ENCODE measurements at places on chromosomes 7 and 10.

- DNase-seq = no peak
Measured at GRCh38 chr7:91039033-91039432, 225.2 kb upstream of the FZD1 start.

DNA sequence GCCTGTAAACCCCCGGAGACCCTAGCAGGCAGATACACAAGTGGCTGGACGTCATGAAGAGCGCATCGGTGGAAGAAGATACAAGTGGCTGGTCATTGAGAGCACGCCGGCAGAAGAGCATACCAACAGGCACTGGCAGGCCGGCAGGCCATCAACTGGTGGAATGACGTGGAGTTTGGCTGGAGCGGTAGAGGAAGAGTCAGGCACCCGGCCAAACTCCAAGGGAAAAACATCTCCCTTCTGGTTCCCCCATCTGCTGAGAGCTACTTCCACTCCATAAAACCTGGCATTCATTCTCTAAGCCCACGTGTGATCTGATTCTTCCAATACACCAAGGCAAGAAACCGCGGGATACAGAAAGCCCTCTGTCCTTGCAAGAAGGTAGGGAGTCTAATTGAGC, 113.4 kb upstream of the NPSR1 start:
- DNase-seq = no peak

- DNase-seq = no peak
Measured at GRCh38 chr7:32163896-32164295, 93.7 kb upstream of the PDE1C start.

GRCh38 chr10:102234888-102235597, 6.3 kb downstream of the PITX3 start:
- DNase-seq = no peak

DNA sequence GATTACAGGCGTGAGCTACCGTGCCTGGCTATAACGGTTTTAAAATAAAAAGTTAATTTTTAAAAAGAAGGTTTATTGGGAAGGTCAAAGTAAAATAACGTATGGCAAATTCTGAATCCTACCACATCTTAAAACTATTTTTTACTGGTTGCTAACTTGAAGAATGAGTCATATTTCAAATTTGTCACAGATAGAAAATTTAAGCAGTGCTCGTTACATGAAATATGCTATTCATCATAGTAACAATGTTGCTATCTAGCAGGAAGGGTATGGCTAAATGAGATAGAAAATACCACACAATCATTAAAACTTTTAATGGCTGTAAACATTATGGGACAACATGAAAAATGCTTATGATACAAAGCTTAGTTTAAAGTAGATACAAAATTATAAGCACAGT, 500.5 kb downstream of the PHTF2 start:
- DNase-seq = no peak

DNA sequence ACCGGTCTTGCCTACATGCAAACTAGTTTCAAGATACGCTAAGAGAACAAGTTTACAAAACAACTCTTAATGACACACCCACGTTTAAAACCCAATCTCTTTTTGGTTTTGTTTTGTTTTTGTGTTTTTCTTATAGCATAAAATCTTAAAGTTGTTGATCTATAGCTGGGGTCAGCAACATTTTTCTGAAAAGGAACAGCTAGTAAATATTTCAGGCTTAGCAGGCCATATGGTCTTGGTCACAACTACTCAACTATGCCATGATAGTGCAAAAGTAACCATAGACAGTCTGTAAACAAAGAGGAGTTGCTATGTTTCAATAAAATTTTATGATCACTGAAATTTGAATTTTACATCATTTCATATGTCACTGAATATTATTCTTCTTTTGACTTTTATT, 327.4 kb downstream of the AGMO start:
- DNase-seq = no peak

GRCh38 chr7:103711413-103711812, 265.4 kb upstream of the SLC26A5 start:
- DNase-seq = no peak

- DNase-seq = no peak
Measured at GRCh38 chr10:17181751-17182150, 19.7 kb downstream of the TRDMT1 start.

DNA sequence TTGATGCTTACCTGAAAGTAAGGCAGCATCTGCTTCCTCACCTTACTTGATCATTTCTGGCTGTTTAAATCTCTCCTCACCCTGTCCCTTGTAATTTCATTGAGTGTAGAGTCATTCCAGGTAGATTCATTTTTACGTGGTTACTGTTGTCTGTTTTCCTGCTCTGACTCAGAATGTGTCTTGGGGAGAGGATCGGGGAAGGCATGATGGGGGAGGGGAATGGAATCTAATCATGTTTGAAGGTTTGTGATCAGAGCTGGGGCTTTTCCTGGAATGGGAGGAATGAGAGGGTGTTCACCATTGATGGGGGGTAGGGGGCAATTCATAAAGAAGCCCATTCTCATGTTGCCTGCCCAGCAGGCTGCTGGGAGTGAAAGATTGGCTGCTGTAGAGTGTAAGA, 18.7 kb downstream of the SEC24C start:
- no peak for DNase-seq

- DNase-seq = no peak
Measured at GRCh38 chr7:116683786-116684185, 11.8 kb downstream of the MET start.

GRCh38 chr7:127997226-127997922, 33.9 kb downstream of the LRRC4 start:
- no peak for DNase-seq

DNA sequence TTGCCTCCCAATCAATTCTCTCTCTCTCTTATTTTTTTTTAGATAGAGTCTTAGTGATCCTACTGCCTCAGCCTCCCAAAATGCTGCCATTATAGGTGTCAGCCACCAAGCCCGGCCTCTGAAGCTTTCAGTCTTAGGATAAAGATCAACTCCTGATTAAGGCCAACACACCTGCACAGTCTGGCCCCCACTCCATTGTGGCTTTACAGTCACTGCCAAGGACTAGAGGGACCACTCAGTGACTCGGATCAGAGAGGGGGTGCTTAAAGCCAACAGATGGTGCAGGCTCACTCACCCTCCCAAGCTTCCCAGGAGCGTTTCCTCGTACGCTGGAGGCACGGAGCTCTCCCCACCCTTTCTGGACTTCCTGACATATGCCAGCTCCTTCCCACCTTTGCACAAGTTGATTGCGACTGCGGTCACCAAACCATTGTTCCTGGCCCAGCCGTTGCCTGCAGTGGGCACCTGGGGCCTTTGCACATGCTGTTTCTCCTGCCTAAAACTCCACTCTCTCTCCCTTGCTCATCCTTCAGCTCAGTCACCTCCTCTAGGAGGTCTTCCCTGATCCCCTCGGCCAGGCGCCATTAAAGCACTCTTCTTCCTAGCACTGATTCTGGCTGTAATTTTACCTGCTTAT, 1.7 kb upstream of the CDH23 start:
- no peak for DNase-seq

GRCh38 chr10:100825325-100825875, 80.0 kb downstream of the PAX2 start:
- DNase-seq = no peak

DNA sequence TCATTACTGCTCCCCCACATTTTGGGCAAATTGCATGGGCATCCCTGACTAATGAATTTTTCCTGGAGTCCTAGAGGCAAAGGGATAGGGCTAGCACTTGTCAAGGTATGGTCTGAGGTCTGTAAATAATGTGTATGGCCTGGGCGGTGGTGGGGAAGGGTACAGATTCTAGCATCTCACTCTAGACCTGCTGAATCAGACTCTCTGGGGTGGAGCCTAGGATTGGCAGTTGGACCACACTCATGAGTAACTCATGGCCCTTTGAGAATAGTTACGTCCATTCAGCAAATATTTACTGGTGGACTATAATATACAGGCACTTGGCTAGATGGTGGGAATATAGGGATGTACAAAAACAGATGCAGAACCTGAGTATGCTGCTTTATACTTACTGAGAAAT, 118.0 kb downstream of the CELF2 start:
- DNase-seq = no peak

GRCh38 chr10:11106621-11107374, 89.1 kb downstream of the CELF2 start:
- no peak for DNase-seq

DNA sequence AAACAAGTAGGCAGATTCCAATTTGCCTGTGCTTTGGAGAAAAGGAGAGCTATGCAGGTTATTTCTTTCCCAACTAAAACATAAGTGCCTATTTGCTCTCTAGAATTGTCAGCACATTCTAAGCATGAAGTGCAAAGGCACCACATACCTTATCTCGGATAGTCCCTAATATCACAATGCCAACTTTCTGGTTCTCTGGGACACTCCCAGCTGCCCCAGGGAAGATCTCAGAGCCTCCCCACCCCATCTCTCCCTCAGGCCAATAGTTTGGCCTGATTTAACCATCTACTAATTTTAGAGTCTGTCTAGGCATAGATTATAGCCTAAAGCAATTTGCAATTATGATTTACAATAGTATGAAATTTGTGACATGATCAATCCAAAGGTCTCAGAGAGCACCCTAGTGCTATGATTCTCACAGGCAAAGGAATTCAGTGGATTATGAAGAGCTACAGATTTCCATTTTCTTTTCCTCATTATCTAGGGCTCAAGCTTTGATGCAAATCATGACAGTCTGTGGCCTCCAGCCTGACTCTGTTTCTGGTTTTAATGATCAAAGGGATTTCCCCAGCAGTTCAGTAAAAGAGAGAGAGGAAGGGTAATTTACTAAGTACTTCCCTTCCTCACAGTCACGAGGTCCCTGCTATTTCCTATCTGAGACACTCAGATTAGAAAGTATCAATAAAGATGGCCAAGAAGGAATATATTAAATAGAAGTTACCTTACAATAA, 29.0 kb upstream of the IL6 start:
- DNase-seq = no peak

DNA sequence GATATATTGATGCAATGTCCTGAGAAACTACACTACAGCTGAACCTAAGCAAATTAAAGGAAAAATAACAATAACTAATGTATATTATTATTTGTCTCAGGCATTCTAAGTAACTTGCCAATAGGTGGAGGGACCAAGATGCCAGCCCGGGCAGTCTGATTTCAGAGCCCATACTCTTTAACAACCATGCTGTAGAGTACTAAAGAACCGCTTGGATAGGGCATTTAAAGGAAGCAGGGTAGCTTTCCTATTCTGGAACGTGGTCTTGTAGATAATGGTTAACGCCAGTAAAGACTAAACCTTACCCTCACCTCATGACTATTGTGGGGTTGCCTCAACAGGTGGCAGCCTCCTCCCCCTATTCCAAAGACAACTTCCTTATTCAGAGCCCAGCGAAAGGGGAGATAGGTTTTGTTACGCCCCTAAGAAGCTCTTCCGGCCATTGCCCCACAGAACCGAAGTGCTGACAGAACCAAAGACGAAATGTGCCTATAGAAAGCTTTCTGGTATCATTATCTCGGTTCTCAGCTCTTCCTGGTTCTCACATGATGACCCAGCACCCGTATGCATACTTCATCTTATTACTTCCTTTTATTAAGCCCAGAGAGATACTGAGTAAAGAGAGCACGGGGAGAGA, 707 bp upstream of the C1GALT1 start:
- DNase-seq = peak; percentile 38

DNA sequence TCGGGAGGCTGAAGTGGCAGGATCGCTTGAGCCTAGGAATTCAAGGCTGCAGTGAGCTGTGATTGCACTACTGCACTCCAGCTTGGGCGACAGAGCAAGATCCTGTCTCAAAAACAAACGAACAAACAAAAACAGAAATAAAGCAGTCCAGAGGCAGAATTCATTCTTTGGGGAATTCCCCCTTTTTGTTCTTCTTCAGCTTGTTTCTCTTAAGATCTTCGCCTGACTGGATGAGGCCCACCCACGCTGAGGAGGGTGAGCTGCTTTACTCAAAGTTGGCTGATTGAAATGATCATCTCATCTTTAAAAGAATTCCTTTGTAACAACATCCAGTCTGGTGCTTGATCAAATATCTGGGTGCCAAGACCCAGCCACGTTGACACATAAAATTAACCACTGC, 10.7 kb downstream of the MRC1 start:
- no peak for DNase-seq

DNA sequence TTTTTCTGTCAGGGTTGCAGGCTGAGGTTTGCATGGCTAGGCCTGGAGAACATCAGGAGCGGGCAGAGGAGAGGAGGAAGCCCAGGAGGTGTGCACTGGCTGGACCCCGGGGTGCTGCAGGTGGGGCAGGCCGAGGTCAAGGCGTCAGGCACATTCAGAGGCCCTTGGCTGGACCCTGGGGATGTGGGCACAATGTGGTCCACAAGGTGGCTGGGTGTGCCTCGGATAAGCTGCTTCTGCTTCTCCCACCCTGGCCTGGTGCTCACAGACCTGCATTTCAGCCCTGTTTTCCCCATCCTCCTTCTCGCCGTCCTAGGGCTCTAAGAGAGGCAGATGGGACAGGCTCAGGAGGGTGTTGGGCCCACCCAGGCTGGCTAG, 108.2 kb downstream of the ADCY1 start:
- DNase-seq = no peak

GRCh38 chr10:109317746-109318366, 605.5 kb downstream of the XPNPEP1 start:
- no peak for DNase-seq

DNA sequence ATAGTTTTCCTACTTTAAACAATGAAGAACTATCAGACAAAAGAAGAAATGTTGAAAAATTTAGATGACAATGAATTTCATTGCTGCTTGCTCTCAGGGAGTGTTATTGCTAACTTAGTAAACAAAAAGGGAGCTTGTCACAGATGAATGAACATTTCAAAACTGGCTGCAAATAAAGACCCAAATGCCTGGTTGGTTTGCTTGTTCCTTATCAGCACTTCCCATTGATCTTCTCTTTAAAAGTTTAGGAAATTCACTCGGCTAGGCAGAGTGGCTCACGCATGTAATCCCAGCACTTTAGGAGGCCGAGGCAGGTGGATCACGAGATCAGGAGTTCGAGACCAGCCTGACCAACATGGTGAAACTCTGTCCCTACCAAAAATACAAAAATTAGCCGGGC, 167.2 kb downstream of the RAPGEF5 start:
- no peak for DNase-seq

DNA sequence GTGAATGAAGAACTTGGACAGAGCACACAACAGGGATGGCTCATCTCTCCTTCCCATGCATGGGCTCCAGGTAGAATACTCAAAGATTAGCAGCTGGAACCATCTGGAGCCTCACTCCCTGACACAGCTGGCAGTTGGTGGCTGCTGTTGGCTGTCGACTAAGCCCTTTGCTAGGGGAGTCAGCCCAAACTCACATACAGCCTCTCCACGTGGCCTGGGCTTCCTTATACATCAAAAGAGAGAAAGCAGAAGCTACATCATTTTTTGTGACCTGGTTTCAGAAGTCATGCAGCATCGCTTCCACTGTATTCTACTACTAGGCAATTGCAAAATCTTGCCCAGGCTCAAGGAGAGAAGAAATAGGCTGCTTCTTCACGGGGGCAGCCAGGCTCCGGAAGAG, 24.4 kb downstream of the ASNS start:
- DNase-seq = no peak
